Stimulated activated naive B cell treated with anti-CD40 and anti-IgM and Interleukin-4, amounts not matched to agents 10 μg/mL and 1 μg/mL and 100 μg/mL, for 72 hours (primary cell): ENCODE measurements at places on chromosomes 6 and 20.

DNA sequence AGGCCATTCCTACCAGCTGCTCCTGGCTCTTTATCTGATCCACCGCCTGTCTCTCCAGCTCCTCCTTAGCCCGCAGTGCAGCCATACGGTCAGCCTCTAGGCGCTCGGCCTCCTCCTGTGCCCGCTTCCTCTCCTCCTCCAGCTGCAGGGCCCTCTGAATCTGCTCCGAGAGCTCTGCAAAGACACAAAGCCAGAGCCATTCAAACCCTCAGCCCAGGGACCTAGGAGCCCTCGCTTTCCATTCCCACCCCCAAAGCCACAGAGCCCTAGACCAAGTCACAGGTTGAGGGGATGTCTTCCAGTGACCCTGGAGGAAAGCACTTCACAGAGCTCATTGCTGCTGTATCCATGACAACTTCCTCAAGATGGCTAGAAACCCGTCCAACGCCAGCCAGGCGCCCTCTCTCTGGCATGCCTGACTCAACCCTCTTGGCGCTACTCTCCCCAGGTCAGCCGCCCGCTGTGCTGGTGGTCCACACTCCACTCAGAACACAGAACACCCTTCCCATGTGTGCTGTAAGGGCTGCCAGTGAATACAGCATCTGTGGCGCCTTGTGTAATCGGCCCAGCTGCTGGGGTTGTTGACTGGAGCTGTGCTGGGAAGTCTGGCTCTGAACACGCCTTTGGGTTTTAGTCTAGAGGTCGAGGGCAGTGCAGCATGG lies 49.3 kb downstream of the EZR start:
- no peak for DNase-seq
- H3K27me3 ChIP-seq, result no peaks in the 10 kb centered on the region
- H3K36me3 ChIP-seq, result peaks cover 79% of the 10 kb centered on the region

- peak overlapping the region; percentile 98 for H3K27ac ChIP-seq
- peak overlapping the region; percentile 97 for H3K4me3 ChIP-seq
- peaks cover 22% of the 10 kb centered on the region for H3K36me3 ChIP-seq
- H3K4me1 ChIP-seq, result peaks cover 18% of the 10 kb centered on the region
Measured at GRCh38 chr6:151390851-151391470, 398 bp downstream of the ZBTB2 start.

DNA sequence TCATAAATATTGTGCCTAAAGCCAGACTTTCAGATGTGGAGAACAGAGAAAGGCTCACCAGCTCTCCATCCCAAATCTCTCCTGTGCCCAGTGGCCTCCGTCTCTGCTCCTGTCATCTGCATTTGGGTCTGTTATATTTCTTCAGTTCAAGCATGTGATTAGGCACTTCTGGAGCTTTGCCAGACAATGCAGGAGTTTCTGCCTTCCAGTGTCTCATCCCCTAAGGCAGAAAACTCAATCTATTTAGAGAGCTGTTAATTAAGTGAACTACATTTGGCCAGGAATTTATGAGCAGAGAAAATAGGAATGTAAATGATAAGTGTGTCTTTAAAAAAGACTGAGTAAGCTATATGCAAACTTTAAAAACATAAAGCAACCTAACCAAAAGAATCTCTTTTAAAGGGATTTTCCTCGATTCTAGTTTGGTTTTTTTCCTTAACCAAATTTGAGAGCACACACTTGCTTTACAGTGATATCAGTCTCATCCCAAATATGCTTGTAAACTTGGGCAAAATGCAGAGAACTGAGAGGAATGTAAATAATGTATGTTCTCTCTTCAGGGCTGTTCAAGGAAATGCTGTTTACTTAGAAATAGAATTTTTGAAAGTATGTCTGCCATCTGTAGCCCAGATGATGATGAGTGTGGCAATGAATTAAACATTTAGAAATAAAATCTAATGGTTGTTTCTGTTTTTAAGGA lies 113.9 kb downstream of the ELOVL4 start:
- H3K4me1 ChIP-seq, result no peaks in the 10 kb centered on the region
- no peak overlapping the region for H3K4me3 ChIP-seq
- no peaks in the 10 kb centered on the region for H3K36me3 ChIP-seq
- no peak overlapping the region for H3K27ac ChIP-seq
- DNase-seq, result no peak

GRCh38 chr20:63969838-63970713 lies at the start of gene ZNF512B:
Gene ZNF512B (minus strand): TSS chr20:63969930. CDS start chr20:63967950, 1,980 bp downstream.
- H3K27ac ChIP-seq, result peak within 1 kb of the TSS; percentile 94
- peak within 1 kb of the TSS; percentile 90 for H3K4me3 ChIP-seq
- peaks cover 26% of the 10 kb centered on the region for H3K36me3 ChIP-seq
- peaks cover 21% of the 10 kb centered on the region for H3K4me1 ChIP-seq
- H3K27me3 ChIP-seq, result no peaks in the 10 kb centered on the region
- no peak for DNase-seq

GRCh38 chr6:114304304-114304887 lies 38.4 kb downstream of the HS3ST5 start:
- no peak overlapping the region for H3K27ac ChIP-seq
- no peak for DNase-seq
- no peaks in the 10 kb centered on the region for H3K27me3 ChIP-seq
- H3K36me3 ChIP-seq, result no peaks in the 10 kb centered on the region
- no peak overlapping the region for H3K4me3 ChIP-seq
- no peaks in the 10 kb centered on the region for H3K4me1 ChIP-seq

GRCh38 chr20:37988306-37988954 lies 44.8 kb downstream of the TTI1 start:
- no peak for DNase-seq
- H3K4me1 ChIP-seq, result peaks cover 39% of the 10 kb centered on the region

DNA sequence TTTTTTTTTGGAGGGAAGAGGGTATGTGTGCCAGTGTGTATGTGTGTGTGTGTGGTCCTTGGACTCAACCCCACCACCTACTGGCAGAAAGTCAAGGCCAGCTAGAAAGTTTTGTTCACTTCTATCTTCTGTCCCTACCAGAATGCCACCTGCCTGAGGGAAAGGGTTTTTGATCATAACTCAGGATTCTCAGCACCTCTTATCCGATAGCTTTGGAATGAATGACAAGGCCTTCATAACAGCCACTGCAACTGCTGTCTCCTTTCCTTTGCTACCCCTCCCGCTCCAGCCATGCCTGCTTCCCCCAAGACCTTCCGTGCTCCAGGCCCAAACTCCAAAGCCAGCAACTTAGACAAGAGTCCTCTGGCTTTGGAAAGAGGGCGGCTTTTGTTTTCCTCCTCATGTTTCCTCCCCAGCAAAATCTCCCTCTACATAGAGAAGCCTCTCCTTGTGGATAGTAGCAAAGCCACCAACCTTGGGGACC lies 18.7 kb downstream of the BTN3A1 start:
- H3K4me3 ChIP-seq, result no peak overlapping the region
- no peak overlapping the region for H3K27ac ChIP-seq
- peaks cover 18% of the 10 kb centered on the region for H3K36me3 ChIP-seq

GRCh38 chr20:19121463-19121862 lies 91.0 kb upstream of the SLC24A3 start:
- H3K27ac ChIP-seq, result no peak overlapping the region
- H3K36me3 ChIP-seq, result no peaks in the 10 kb centered on the region
- no peaks in the 10 kb centered on the region for H3K4me1 ChIP-seq
- H3K4me3 ChIP-seq, result no peak overlapping the region

DNA sequence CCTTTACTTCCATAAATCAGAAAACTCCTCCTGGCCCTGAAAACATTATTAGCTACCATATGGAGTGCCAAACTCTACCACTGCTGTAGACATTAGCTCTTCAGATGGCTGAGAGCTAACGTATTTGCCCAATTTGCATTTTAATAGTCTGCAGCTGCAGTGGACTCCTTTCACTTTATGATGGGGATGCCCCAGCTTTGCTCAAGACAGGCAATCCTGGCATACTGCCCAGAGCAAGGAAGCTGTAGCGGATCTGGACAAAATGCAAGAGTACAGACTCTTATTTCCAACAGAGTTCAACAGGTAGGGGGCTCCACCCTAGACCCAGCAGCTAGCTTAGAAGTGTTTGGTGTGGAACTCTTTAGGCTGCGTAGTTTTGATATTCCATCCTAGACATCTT lies 246.7 kb downstream of the FOXC1 start:
- peaks cover 17% of the 10 kb centered on the region for H3K4me1 ChIP-seq
- peaks cover 2% of the 10 kb centered on the region for H3K36me3 ChIP-seq
- DNase-seq, result peak; percentile 45
- no peaks in the 10 kb centered on the region for H3K27me3 ChIP-seq

DNA sequence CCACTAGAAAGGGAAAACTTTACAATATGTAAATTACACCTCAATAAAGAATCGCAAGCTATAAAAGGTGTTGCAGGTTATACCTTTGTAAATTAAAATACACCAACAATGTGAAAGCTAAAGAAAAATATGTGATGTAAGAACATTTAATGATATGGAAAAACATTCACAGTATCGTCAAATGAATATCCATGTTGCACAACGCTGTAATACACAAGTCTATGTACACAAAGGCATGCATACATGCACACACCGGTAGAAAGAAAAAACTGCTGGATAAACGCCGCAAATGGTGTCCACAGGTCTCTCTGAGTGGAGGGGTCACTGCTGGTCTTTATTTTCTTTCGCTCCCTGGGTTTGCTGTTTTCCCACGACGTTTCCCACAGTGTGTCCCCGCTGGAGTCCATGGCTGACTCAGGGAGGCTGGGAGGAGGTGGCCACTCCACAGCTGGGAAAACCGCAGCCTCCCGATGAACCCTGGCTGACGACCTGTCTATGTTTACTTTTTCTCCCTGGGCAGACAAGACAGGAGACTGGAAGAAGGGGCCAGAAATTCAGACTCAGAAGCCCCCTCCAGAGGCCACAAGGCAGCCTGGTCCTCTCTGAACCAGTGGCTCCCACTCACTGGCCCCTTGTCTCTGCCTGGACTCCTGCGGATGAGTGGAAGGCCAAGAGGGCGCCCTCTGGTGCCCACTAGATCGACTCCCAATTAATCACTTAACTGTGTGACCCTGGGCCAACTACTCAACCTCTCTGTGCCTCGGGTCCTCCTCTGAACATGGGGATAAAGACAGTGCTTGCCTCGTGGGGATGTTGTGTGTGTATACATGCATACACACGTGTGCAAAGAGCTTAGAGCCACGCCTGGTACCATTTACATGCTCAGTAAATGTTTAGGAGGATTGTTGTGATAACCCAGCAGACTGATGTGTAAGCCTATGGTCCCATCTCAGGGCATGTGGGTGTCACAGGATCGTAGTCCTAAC lies 12.8 kb upstream of the BPI start:
- peaks cover 31% of the 10 kb centered on the region for H3K27me3 ChIP-seq
- no peak for DNase-seq
- peaks cover 4% of the 10 kb centered on the region for H3K4me1 ChIP-seq
- no peak overlapping the region for H3K27ac ChIP-seq
- H3K36me3 ChIP-seq, result no peaks in the 10 kb centered on the region
- no peak overlapping the region for H3K4me3 ChIP-seq

GRCh38 chr6:106729841-106730240 lies 100.5 kb downstream of the QRSL1 start:
- H3K36me3 ChIP-seq, result no peaks in the 10 kb centered on the region
- H3K27me3 ChIP-seq, result no peaks in the 10 kb centered on the region
- no peak overlapping the region for H3K27ac ChIP-seq
- H3K4me1 ChIP-seq, result peaks cover 6% of the 10 kb centered on the region

GRCh38 chr6:150627585-150628025 lies 27.9 kb downstream of the PLEKHG1 start:
- DNase-seq, result no peak
- no peaks in the 10 kb centered on the region for H3K27me3 ChIP-seq
- peaks cover 60% of the 10 kb centered on the region for H3K4me1 ChIP-seq
- H3K36me3 ChIP-seq, result peaks cover 23% of the 10 kb centered on the region
- H3K27ac ChIP-seq, result no peak overlapping the region
- no peak overlapping the region for H3K4me3 ChIP-seq

GRCh38 chr6:138948546-138949179 lies 39.4 kb downstream of the REPS1 start:
- no peak for DNase-seq
- H3K4me1 ChIP-seq, result peaks cover 41% of the 10 kb centered on the region
- H3K36me3 ChIP-seq, result peaks cover 14% of the 10 kb centered on the region
- H3K4me3 ChIP-seq, result no peak overlapping the region
- H3K27me3 ChIP-seq, result no peaks in the 10 kb centered on the region

- peaks cover 9% of the 10 kb centered on the region for H3K27me3 ChIP-seq
- H3K36me3 ChIP-seq, result no peaks in the 10 kb centered on the region
- H3K4me3 ChIP-seq, result no peak overlapping the region
- no peak overlapping the region for H3K27ac ChIP-seq
Measured at GRCh38 chr6:111987295-111987694, 66.6 kb upstream of the CCN6 start.

GRCh38 chr20:36197271-36197670 lies 39.0 kb upstream of the AAR2 start:
- peaks cover 35% of the 10 kb centered on the region for H3K27me3 ChIP-seq
- no peak overlapping the region for H3K27ac ChIP-seq
- no peak for DNase-seq
- no peak overlapping the region for H3K4me3 ChIP-seq

GRCh38 chr6:90118069-90118468 lies 178.6 kb downstream of the BACH2 start:
- H3K36me3 ChIP-seq, result peaks cover 42% of the 10 kb centered on the region
- no peaks in the 10 kb centered on the region for H3K27me3 ChIP-seq
- H3K27ac ChIP-seq, result peak overlapping the region; percentile 76
- no peak overlapping the region for H3K4me3 ChIP-seq
- H3K4me1 ChIP-seq, result peaks cover 43% of the 10 kb centered on the region
- DNase-seq, result no peak

DNA sequence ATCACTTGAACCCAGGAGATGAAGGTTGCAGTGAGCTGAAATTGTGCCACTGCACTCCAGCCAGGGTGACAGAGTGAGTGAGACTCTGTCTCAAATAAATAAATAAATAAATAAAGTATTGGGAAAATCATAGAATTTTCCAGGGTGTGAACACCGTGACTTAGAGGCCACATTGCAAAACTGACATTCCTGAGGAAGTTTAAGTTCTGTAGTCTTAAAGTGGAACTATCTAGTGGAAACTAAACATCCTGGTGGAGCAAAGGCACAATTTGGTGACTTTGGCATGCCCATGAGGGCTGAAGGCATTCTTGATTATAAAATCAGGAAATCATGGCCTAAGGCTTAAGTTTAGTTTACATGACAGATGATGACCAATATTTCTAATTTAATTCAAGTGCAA lies 32.7 kb upstream of the MCM3 start:
- no peaks in the 10 kb centered on the region for H3K36me3 ChIP-seq
- H3K27ac ChIP-seq, result no peak overlapping the region
- no peak for DNase-seq
- H3K27me3 ChIP-seq, result no peaks in the 10 kb centered on the region

DNA sequence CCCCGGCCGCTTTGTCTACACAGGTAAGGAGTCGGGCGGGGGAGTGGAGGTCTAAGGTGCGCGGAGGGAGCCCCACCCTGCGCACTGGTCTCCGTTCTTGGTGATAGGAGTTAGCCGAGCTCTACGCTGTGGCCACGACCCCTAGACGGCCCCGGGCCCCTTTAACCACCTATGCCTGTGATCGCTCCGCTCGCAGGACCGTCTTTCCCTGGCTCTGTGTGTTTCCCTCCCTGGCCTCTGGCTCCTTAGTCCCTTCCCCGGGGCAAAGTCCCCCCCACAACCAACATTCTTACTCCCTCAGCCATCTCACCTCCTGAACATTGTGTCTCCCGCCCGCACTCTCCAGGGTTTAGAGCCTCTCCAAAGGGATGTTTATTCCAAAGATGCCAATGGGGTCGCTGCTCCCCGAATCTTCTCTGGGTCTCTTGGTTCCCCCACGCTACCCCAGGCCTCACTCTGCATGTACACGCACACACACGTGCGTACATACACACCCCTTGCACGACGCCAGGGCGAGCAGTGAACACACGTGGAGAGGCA lies 50.4 kb downstream of the CPXM1 start:
- DNase-seq, result no peak
- H3K4me1 ChIP-seq, result peaks cover 24% of the 10 kb centered on the region
- H3K36me3 ChIP-seq, result no peaks in the 10 kb centered on the region
- H3K27me3 ChIP-seq, result peaks cover 56% of the 10 kb centered on the region
- no peak overlapping the region for H3K27ac ChIP-seq
- H3K4me3 ChIP-seq, result no peak overlapping the region
